ENCODE measurements at places on chromosomes 13 and 19. TPM values are rescaled to one million over a fixed set of nuclear protein-coding genes. Genes with fewer than 3 reads are reported as not detected.

Gene TUBGCP3
- total RNA-seq = 15.6 TPM

Gene KLK14
- total RNA-seq = not detected

Gene KLF2
- 2.8 TPM for total RNA-seq

DNA sequence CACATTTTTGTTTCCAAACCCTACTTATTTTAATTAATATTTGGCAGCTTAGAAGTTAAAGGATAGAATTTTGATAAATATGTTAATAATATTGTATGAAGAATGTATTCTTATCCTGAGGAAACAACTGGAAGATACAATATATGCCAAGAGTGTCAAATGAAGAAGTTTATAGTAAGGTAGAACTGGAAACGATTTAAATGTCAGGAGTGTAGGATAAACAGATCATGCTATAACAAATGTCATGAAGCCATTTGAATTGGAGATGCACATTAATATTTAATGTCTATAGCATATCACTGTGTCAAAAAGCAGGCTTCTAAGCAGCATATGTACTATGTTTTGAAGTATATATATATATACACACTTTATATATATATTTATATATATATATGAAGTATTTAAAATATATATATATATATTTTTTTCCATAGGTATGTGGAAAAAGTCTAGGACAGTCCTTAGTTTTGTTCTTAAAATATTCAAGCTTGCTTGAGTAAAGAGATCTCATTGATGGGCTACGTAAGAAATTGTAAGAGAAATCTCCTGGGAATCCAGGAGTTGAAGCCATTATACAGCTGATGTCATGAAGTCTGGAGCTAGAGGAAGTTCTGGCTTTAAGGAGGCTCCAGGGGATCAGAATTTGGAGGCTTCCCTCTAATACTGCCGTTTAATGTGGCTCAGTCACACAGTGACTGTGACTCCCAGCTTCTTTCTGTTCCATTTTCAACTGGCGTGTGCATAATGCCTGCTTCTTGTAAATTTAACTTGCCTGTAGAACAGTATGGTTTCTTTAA lies 79.9 kb upstream of the MYCBP2 start:
- DNase-seq = no peak

- no peak for DNase-seq
These were observed 82.3 kb downstream of the CDADC1 start for GRCh38 chr13:49329831-49330545.
